ENCODE measurements at places on chromosomes 3 and 15. TPM values are rescaled to one million over a fixed set of nuclear protein-coding genes. Genes with fewer than 3 reads are reported as not detected.

DNA sequence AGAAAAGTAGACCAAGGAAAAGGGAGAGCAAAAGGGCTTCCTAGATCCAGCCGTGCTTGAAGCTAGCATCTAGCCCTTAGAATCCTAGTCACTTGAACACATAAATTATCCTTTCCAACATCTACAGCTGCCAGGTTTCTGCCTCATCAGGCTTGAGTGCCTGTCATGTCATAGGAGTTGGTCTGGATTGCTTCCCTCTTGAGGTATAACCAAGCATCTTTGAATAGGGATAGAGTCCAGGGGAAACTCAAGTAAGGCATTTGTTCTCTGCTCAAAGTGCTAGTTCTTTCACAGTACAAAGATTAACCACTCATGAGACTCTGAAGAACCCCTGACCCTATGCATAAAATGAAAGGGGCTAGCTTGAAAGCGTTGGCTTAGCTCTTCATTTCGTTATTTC, 72.3 kb downstream of the SLCO3A1 start:
- DNase-seq = no peak
- H3K27me3 ChIP-seq = no peaks in the 10 kb centered on the region
- H3K36me3 ChIP-seq = peaks cover 5% of the 10 kb centered on the region
- no peak overlapping the region for H3K4me3 ChIP-seq

- H3K27me3 ChIP-seq = no peaks in the 10 kb centered on the region
- DNase-seq = peak; percentile 52
- H3K4me3 ChIP-seq = peak overlapping the region; percentile 91
- peaks cover 92% of the 10 kb centered on the region for H3K4me1 ChIP-seq
- H3K27ac ChIP-seq = peak overlapping the region; percentile 100
- H3K36me3 ChIP-seq = peaks cover 43% of the 10 kb centered on the region
Measured at GRCh38 chr3:4831580-4831950, 147.7 kb upstream of the BHLHE40 start.

- no peak for DNase-seq
- H3K36me3 ChIP-seq = no peaks in the 10 kb centered on the region
- peaks cover 63% of the 10 kb centered on the region for H3K4me1 ChIP-seq
- H3K4me3 ChIP-seq = no peak overlapping the region
- peak overlapping the region; percentile 70 for H3K27ac ChIP-seq
Measured at GRCh38 chr3:58021962-58022361, 13.7 kb downstream of the FLNB start.

Gene CPN2
- total RNA-seq = not detected

Gene MYO5C
- total RNA-seq = 0.54 TPM

DNA sequence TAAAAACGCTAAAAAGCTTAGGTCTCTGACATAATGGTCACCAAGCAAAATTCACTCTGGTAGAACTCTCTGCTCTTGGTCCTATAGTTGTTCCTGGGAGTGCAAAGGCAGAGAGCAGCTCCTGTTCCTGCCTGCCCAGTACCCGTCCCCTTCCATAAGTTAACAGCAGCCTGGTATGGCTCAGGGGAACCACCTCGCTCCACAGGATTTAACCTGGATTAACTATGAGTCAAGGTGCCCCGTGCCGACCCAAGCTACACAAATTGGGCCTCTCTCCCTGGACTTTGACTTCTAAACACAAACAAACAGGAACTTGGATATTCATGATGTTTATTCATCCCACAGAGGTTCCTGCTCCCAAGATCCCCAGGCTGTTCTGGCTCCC, 32.1 kb downstream of the SCAP start:
- no peak for DNase-seq
- no peak overlapping the region for H3K4me3 ChIP-seq
- peaks cover 16% of the 10 kb centered on the region for H3K36me3 ChIP-seq

DNA sequence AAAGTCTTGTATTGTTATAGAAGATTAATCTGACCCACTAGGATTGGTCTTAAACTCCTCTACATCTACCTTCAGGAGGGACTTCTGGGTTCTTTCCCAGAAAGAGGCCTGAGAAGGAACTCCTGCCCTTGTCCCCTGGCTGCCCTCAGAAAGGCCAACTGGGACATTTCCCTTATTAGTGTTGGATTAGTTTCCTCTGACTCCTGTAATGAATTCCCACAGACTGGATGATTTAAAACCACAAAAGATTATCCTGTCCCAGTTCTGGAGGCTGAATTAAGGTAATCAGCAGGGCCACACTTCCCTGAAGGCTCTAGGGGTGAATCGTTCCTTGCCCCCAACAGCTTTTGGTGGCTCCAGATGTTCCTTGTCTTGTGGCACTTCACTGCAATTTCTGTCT, 102.8 kb upstream of the NMNAT3 start:
- no peak overlapping the region for H3K27ac ChIP-seq
- DNase-seq = no peak
- H3K4me1 ChIP-seq = no peaks in the 10 kb centered on the region
- no peaks in the 10 kb centered on the region for H3K36me3 ChIP-seq
- no peaks in the 10 kb centered on the region for H3K27me3 ChIP-seq

GRCh38 chr15:28896951-28897350, 11.2 kb downstream of the APBA2 start:
- H3K4me1 ChIP-seq = peaks cover 9% of the 10 kb centered on the region
- peaks cover 5% of the 10 kb centered on the region for H3K27me3 ChIP-seq
- no peak overlapping the region for H3K27ac ChIP-seq
- no peak for DNase-seq
- no peak overlapping the region for H3K4me3 ChIP-seq

DNA sequence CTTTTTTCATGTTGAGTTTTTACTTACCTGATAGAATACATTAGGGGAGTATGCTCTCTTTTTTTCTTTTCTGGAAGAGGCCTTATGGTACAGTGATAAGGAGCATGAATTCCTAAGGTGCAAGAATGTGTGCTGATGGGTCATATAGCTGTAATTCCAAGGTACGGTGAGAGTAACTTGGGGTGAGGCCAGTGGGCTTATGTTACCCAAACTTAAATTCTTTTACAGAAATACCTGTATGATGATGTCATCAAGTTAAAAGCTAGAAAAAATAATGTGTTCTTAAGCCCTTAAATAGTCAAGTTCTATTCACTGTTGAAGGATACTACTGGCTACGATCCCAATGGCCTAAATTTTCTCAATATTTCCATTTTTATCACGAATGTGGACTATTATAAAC, 111.2 kb downstream of the GMPS start:
- H3K27ac ChIP-seq = no peak overlapping the region
- H3K27me3 ChIP-seq = peaks cover 2% of the 10 kb centered on the region
- H3K4me1 ChIP-seq = no peaks in the 10 kb centered on the region
- no peaks in the 10 kb centered on the region for H3K36me3 ChIP-seq
- DNase-seq = no peak
- H3K4me3 ChIP-seq = no peak overlapping the region

GRCh38 chr3:102159810-102160451, 274.9 kb upstream of the ZPLD1 start:
- no peak for DNase-seq
- no peaks in the 10 kb centered on the region for H3K27me3 ChIP-seq
- peaks cover 22% of the 10 kb centered on the region for H3K4me1 ChIP-seq
- H3K36me3 ChIP-seq = no peaks in the 10 kb centered on the region

Measured in activated T-helper 1 cell treated with anti-CD3 and anti-CD28 coated beads, Interleukin-12 subunit alpha, Interleukin-12 subunit beta, Interleukin-2, Interleukin-4 antibody, amounts not matched to agents 30 ng/mL and 10 ng/mL and 1 ng/mL, durations not matched to agents 14 hours and 24 hours and 36 hours (primary cell).